ENCODE measurements at places on chromosomes 4 and X.

GRCh38 chr4:147741190-147741788 is 9.4 kb downstream of the ARHGAP10 start:
- no peak for DNase-seq

DNA sequence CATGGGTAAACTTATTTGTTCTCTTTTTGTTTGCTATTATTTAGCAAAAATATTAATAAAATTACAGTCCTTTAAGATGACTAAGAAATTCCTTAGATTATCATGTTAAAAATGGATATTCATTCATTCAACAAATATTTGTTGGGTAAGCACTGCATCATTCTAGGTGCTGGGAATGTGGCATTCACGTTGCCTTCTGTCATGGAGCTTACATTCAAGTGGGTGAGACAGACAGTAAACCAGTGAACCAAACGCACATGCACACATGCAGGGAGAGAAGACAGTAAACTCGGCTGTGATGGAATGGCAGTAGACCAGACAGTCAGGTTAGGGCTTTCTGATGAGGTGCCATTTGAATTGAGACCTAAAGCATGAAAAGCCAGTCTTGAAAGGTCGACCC is 91.8 kb downstream of the STOX2 start:
- no peak for DNase-seq

- no peak for DNase-seq
These were observed 141.4 kb downstream of the PPP3CA start for GRCh38 chr4:101205916-101206315.

DNA sequence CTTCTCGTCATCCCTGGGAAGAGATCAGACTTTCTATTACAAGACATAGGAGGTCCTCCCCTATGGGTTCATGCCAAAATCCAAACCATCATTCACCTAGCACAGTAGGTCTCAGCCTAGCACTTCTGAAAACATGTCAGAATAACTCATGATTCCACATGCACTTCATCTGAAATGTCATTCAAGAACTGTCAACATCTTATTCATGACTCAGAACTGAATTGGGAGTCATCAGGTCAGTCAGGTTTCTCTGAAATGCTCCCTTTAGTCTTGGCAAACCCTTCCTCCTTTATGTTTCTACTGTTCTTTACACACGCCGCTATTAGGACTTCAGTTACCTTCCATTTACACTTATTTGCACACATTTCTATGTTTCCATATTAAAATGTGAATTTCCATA is 67.2 kb downstream of the ANTXR2 start:
- DNase-seq: no peak

GRCh38 chrX:130593911-130594310 is 192.1 kb downstream of the RBMX2 start:
- DNase-seq: no peak

GRCh38 chr4:8275548-8275910 is 6.0 kb downstream of the HTRA3 start:
- no peak for DNase-seq

GRCh38 chrX:123851079-123851478 is 8.8 kb upstream of the XIAP start:
- DNase-seq: no peak

DNA sequence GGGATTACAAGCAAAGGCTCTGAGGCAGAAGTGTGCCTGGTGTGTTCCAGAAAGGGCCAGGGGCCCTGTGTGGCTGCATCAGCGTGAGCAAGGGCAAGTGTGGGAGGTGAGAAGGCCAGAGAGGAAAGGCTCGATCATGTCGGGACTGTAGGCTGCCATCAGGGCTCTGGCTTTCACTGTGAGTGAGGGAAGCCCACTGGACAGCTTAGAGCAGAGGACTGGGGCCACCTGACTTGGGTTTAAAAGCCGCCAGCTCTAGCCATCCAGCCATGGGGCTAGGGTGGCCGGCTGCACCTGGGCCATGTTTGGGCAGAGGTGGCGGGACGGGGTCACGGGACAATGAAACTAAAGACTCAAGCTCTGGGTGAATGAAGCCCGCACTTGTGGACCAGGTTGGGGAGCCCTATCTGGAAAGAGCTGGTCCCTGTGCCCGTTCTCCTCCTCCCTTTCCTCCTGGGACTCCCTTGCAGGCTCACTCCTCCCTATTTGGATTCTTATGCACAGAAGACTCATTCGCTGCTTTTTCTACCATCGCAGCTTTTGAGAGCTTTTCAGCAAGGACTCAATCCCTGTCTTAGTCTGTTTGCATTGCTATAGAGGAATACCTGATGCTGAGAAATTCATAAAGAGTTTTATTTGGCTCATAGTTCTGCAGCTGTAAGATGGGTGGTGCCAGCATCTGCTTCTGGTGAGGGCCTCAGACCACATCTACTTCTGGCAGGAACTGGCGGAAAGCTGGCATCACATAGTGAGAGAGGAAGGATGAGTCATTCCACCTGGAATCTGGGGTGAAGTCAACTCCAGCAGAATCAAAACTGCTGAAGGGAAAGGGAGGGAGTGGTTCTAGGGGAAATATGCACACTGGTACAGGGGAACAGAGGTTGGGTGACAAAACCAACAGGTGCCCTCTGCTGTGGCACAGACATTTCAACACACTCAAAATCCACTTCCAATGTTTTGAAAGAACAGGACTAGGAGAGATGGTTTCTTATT is 15.3 kb downstream of the CTAG1B start:
- no peak for DNase-seq

Measured in GM12864 (cell line).